ENCODE measurements at places on chromosomes 12 and 14. TPM values are rescaled to one million over a fixed set of nuclear protein-coding genes. Genes with fewer than 3 reads are reported as not detected.

Gene RDH16
- 382 TPM for total RNA-seq

Gene SMIM41
- total RNA-seq = not detected

Gene CISTR
- not detected for total RNA-seq

Gene ACVR1B
- 7.4 TPM for total RNA-seq

Gene PRICKLE1
- total RNA-seq = 3.7 TPM

Gene TC2N
- total RNA-seq = 1.9 TPM

Gene CPNE6
- not detected for total RNA-seq

Gene GDF3
- not detected for total RNA-seq

Gene NELL2
- 0.42 TPM for total RNA-seq

Gene SLC7A8
- 9.8 TPM for total RNA-seq

Gene FOXM1
- not detected for total RNA-seq

Gene CLEC4C
- not detected for total RNA-seq

Gene TPPP2
- total RNA-seq = 1.6 TPM

Gene MIP
- total RNA-seq = 0.50 TPM

Gene HVCN1
- total RNA-seq = 5.4 TPM

Gene SLC6A15
- not detected for total RNA-seq

Gene MIS18BP1
- 39.9 TPM for total RNA-seq

Gene BCL2L14
- total RNA-seq = 2.5 TPM

Gene DEPDC4
- 6.9 TPM for total RNA-seq

Gene RPGRIP1
- total RNA-seq = 0.42 TPM

Gene C12orf50
- total RNA-seq = not detected

Gene CDK4
- 28.1 TPM for total RNA-seq

Gene SRRM4
- total RNA-seq = not detected

Gene PRB2
- not detected for total RNA-seq

Gene CCDC91
- 29.0 TPM for total RNA-seq

Gene PTCSC3
- not detected for total RNA-seq

Gene KRT77
- not detected for total RNA-seq

Gene RNU4-1
- under 0.01 TPM for total RNA-seq

Gene RNASE2
- total RNA-seq = 0.59 TPM

Gene PRPH
- total RNA-seq = not detected

Gene SAMD15
- 0.50 TPM for total RNA-seq

Gene RDH5
- total RNA-seq = 21.8 TPM

Gene CABP1
- 0.08 TPM for total RNA-seq

Gene KCNK10
- not detected for total RNA-seq

Gene CIROP
- not detected for total RNA-seq

Gene ENDOU
- 0.25 TPM for total RNA-seq

Gene SIX6
- total RNA-seq = not detected

Gene SSPN
- total RNA-seq = 0.33 TPM

Gene KITLG
- 3.0 TPM for total RNA-seq

Gene PIWIL1
- total RNA-seq = not detected

Gene ZDHHC22
- not detected for total RNA-seq

Gene CCDC88C
- total RNA-seq = 6.4 TPM

Gene SLCO1B1
- total RNA-seq = 218 TPM

Gene DAO
- 0.84 TPM for total RNA-seq

All from liver (tissue), 10 donors.